HCT116 (cell line): ENCODE measurements at places on chromosomes 13 and 19. TPM values are rescaled to one million over a fixed set of nuclear protein-coding genes. Genes with fewer than 3 reads are reported as not detected.

Gene KLK14
- 0.76 TPM for total RNA-seq

Gene PTH2
- 9.5 TPM for total RNA-seq

Gene UBE2L5
- 0.15 TPM for total RNA-seq

Gene OLFM4
- 0.12 TPM for total RNA-seq

Gene SIGLEC9
- total RNA-seq: not detected

Gene ZFR2
- 0.34 TPM for total RNA-seq

Gene PABPC3
- 0.59 TPM for total RNA-seq

Gene ZNF416
- total RNA-seq: 4.0 TPM

Gene IL11
- 2.8 TPM for total RNA-seq

Gene NLRP7
- total RNA-seq: not detected

Gene ZNF570
- not detected for total RNA-seq

Gene C1QTNF9B
- total RNA-seq: not detected

Gene C19orf12
- total RNA-seq: 10.0 TPM

Gene PSG5
- not detected for total RNA-seq

Gene ELANE
- total RNA-seq: not detected

Gene LYPD3
- total RNA-seq: 3.6 TPM

Gene AMH
- total RNA-seq: 42.8 TPM

Gene SYCN
- not detected for total RNA-seq

Gene ZIM2
- total RNA-seq: not detected

Gene ZNF541
- not detected for total RNA-seq

Gene HSPB6
- 0.93 TPM for total RNA-seq

Gene GRK1
- total RNA-seq: not detected

Gene SLC7A9
- 0.42 TPM for total RNA-seq

Gene NLRP11
- 0.86 TPM for total RNA-seq

Gene CEACAM20
- total RNA-seq: not detected

Gene TBXA2R
- 2.3 TPM for total RNA-seq

Gene SYNGR4
- total RNA-seq: 0.49 TPM

Gene FXYD1
- total RNA-seq: 7.8 TPM

Gene CALR
- 739 TPM for total RNA-seq

Gene RDH8
- not detected for total RNA-seq

Gene CEACAM7
- not detected for total RNA-seq

Gene ZNF442
- total RNA-seq: not detected

Gene RASAL3
- 0.57 TPM for total RNA-seq

Gene DZIP1
- total RNA-seq: 0.17 TPM

Gene CKM
- total RNA-seq: not detected

Gene MVB12A
- total RNA-seq: 91.7 TPM

Gene KIR2DL1
- total RNA-seq: not detected

Gene IQCN
- 4.8 TPM for total RNA-seq

Gene GRIN2D
- total RNA-seq: 26.2 TPM

Gene PPM1N
- total RNA-seq: 5.2 TPM

Gene CERS4
- 26.0 TPM for total RNA-seq

Gene MBD3L3
- not detected for total RNA-seq

Gene PKN1
- total RNA-seq: 248 TPM

Gene LILRA6
- not detected for total RNA-seq

Gene PODNL1
- 0.71 TPM for total RNA-seq

Gene KLK4
- 0.84 TPM for total RNA-seq
